ENCODE measurements at places on chromosomes 11 and 22. TPM values are rescaled to one million over a fixed set of nuclear protein-coding genes. Genes with fewer than 3 reads are reported as not detected.

The B3GAT1 gene
- total RNA-seq: not detected

The FAM227A gene
- total RNA-seq: 0.75 TPM

The MS4A15 gene
- total RNA-seq: not detected

The PAMR1 gene
- total RNA-seq: 0.25 TPM

The C11orf87 gene
- total RNA-seq: not detected

The SYT13 gene
- total RNA-seq: 5.8 TPM

The GPHA2 gene
- total RNA-seq: not detected

The BIK gene
- total RNA-seq: 2.1 TPM

The CNTN5 gene
- total RNA-seq: not detected

The ANO1 gene
- 2.1 TPM for total RNA-seq

The HEPHL1 gene
- total RNA-seq: not detected

The CRY2 gene
- 4.6 TPM for total RNA-seq

The KCNK7 gene
- total RNA-seq: 0.28 TPM

The TRIOBP gene
- 33.8 TPM for total RNA-seq

The PPP1R14B gene
- 390 TPM for total RNA-seq
